ENCODE measurements at places on chromosomes 1 and 21.

GRCh38 chr1:53024117-53024516, 37.9 kb upstream of the PODN start:
- no peak for DNase-seq

DNA sequence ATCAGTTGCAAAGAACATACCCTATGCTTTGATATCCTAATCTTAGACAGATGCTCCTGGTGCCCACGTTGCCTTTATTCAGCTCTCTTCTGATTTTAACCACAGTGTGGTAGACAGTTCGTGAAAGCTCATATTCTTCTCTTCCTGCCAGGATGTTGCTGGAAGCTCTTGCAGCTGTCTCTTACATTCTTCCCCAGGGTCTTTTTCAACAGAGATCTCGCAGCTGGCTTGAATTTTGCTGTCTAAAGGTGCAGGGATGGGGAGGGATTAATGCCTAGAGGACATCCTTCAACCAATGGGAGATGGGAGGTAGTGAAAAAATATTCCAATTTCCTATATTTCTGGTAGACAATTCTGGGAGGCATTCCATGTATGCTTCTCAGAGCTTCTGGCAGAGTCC, 150.0 kb upstream of the APP start:
- DNase-seq: no peak

- no peak for DNase-seq
These were observed 33.6 kb upstream of the FOXE3 start for GRCh38 chr1:47382399-47382983.

DNA sequence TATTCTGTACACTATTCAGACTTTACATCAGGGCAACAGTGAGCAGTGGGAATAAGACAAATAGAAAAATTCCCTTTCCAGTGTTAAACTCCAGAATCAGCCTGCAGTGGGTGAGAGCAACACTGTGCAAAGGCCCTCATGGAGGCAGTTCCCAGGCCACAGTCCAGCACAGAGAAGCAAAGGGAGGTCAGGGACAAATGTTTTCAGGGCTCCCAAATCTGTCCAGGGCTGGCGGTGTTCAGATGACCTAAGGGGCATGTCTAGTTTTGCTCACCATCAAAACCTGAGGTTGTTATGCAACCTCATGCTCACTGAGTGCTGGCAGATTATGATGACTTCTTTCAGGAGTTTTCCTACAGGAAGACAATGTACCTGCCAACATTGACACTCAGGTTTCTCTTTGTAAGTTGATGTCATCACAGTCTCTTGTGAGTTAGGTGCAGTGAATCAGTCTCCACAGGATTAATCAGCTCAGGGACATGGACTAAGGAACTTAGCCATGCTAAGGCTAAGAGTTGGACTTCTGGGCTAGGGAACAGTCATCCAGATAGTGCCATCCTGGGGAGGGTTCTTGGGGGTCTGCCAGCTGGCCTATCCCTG, 3.6 kb upstream of the LCE5A start:
- DNase-seq: no peak

- no peak for DNase-seq
These were observed 582.5 kb downstream of the USP25 start for GRCh38 chr21:16312321-16312720.

- no peak for DNase-seq
These were observed 224.9 kb downstream of the PTPRU start for GRCh38 chr1:29461115-29461739.

- DNase-seq: peak; percentile 40
These were observed 441.5 kb downstream of the PLA2G4A start for GRCh38 chr1:187270256-187270655.

DNA sequence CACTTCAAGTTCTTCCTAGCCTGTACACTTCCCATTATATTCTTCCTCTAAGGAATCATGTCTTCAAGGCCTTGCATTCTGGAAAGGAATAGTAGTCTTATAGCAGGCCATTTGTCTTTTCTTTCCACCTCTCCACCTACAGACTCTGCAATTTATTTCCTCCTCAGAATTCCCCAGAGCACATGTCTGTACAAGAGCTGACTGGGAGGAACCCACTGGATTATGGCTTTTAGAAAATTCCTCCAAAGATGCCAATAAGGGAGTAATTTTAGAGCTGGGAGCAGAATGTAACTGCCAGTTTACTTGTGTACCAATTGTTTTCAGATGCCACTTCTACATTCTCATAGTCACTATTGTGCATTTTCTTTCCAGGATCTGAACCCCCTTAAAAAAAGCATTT, 3.4 kb upstream of the PSMG1 start:
- no peak for DNase-seq

- peak; percentile 70 for DNase-seq
These were observed 43.4 kb downstream of the ITSN1 start for GRCh38 chr21:33685613-33686197.

DNA sequence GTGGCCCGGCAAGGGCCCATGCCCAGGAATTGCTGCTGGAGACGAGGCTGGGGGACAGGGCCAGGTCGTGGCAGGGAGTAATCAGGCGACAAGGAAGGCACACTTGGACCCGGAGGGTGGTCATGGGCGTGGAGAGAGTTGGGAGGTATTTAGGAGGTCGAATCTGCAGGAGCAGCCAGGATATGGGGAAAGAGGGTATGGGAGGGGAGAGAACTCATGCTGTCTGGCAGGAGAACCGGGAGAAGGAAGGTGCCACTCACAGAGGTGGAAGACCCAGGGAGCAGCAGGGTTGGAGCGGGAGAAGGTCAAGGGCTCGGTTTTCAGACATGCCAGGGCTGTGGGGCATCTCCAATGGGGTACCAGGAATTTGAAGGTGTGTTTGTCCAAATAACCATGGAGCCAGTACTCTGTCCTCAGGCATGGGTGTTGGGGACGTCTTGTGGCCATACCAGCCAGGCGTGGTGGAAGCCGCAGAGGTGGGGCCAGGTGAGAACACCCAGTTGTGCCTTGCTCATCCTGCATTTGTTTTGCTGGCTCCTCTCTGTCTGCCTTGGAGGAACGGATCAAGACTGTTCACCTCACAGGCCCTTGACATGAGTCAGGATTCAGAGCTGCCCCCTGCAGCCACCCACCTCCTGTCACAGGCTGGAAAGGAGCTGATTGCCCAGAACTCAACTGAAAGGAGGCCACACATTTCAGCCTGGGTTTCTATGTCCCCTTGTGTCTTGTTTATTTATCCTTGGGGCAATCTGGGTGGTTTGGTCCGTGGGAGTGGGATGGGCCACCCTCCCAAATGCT, 111.6 kb downstream of the SPSB1 start:
- DNase-seq: no peak

DNA sequence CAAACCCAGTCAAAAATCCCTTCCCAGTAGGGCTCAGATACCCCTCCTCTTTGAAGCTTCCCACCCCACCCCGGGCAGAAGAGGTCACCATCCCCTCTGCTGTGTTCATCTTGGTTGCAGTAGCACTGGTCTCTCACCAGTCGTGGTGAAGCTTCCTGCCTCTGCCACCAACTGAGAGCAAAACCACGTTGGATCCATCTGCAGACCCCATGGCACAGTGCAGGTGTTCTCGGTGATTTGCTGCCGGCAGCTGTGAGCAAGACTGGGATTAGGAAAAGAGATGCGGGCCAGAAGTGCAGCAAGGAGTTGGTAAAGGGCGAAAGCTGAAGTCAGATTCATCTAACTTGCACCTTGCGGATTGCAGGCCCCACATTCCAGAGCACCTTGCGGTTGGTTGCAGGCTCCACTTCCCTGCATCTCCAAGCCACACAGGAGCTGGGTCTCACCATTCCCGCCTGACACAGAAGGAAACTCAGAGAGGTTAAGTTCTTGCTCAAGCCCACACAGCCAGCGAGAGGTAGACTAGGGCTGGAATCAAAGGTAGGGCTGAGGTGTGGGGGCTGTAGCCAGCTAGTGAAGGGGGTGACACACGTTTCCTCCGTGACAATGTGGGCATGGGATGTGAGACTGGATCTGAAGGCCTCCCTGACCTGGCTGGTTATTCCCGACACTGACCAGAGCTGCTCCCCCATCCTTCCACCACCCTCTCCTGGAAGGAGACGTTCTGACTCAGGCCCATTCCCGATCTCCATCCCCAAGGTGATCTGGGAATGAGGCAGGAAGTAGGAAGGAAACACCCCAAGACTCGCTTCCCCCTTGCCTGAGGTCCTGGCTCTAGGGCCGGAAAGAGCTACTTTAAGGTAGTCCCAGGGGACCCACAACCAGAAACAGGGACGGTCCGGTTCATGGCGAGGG, 3.3 kb upstream of the FAM110D start:
- DNase-seq: no peak

DNA sequence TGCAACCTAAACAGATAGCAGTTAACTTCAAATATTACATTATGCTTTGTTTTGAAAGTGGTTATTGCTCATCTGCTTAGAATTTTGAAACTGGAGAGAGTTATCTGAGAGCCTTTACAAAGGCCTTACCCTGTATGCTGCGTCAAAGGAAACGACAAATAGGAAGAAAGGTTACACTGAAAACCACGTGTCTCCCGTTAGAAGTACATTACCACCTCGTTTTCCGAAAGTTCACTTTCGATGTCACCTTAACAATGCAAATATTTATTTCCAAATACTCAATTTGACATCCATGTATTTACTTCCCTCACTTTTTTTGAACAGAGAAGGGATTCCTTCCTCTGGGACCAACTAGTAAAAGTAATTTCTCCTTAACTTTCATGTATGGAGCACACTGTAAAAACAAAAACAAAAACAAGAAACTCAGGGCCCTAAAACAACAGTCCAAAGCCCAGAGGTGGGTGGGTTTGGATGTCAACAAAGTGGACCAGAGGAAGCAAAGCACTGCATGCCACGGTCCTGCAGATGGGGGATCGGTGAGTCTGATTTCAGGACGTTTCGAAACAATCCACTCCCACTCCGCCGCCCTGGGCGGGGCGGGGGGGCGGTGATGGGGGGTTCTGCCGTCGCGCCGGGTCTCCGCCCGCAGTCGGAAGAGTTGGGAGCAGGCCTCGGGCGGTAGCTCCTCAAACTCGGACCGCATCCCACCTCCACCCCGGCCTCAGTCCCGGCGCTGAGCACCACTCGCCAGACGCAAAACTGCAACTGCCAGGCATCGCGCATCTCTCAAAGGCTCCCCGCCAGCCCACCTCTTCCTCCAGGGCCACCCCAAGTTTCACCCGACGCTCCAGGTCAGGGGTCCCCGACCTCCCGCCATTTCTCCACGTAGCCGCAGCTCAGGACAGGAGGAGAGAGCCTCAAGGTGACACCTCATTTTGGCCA, 841 bp downstream of the ADSS2 start:
- DNase-seq: peak; percentile 53

DNA sequence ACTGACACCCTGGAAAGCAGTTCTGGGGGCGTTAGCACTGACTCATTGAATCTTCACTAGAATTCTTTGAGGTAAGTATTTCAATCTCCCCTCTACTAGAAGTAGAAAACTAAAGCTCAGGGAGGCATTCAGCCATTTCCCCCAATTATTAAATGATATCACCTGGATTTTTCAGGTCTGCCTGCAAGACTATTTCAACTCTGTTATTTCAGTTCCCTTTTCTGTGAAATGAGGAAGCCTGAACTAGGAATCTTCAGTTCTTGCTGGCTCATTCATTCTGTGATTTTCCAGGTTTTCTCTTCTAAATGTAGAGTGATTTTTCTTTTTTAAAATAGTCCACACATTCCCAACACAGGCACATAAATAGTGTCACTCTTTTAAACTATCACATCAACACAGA, 337.0 kb upstream of the NR5A2 start:
- no peak for DNase-seq

- DNase-seq: no peak
These were observed 408.1 kb upstream of the USP24 start for GRCh38 chr1:55623311-55623710.

GRCh38 chr1:219427989-219428388, 184.9 kb downstream of the ZC3H11B start:
- no peak for DNase-seq

GRCh38 chr21:14685568-14685967, 139.5 kb upstream of the SAMSN1 start:
- DNase-seq: no peak

DNA sequence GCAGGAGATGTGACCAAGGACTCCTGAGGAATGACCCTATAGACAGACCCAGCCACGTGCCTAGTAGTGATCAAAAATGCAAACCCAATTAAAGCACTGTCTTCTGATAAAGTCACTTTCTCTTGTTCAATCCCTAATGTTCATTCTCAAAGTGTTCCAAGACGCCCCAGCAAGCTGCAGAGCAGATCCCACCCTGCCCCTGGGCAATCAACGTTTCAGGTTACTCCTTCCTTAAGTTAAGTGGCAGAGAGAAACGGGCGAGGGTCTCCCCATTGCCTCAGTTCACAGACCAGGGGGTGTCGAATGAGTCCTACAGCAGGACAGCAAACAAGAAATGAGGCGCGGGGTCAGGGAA, 699 bp upstream of the RGS2 start:
- DNase-seq: no peak

DNA sequence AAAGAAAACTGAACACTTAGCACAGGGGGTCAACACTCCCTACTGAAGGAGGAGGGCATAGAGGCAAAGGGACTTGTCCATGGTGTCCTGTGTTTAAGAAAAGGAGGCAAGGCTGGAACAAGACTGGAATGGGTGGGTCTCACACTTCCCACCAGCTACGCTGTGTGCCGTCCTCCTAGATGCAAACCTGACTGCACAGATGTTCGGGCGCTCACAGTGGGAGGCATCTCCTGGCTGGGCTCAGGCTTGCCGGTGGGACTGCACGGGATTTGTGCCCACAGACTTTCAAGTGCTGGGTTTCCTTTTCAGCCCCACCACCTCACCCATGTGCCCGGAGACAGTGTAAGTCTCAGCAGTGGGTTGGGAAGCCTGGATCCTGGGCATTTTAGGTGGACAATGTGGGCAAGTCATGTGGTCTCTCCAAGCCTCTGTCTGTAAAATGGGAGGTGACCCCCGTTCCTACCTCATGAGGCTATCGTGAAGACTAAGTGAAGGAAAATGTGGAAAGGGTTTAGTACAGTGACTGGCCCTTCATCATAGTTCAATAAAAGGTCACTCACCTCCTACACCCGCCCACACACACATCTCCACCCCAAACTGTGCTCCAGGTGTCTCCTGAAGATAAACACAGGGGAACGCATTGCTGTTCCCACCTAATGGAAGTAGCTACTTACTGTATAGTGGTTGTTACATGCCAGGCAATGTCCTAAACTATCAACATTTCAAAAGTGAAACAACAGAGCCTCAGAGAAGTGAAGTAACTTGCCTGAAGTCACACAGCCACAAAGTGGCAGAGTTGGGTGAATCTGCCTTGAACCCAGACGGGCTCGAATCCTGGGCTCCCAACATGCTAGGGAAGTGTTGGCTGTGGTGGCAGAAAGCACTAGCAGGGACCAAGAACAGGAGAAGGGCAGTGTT, 36.0 kb downstream of the ATP1A1 start:
- no peak for DNase-seq

- no peak for DNase-seq
These were observed 171.8 kb upstream of the IVNS1ABP start for GRCh38 chr1:185488808-185489207.

- DNase-seq: no peak
These were observed 604 bp downstream of the FGR start for GRCh38 chr1:27634177-27634984.

Data from A172 (cell line).